ENCODE measurements at places on chromosomes 11 and 22.

DNA sequence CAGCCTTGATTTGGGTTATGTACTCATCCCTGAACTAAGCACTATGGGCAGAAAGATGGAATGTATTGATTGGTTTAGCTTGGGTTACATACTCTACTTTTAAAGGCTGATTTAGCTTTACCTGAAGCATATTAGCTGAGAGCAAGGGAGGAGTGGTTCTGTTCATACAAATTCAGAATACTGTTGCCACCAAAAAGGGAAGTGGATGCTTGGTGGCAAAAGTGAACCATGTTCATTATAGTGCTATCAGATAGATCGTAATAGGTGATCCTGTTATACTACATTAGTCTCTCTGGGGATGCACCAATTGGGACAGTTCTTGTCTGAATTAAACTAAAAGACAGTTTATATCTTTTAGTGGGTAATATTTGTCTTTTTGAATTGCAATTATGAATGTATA lies 44.5 kb upstream of the RRM1 start:
- no peak for DNase-seq

DNA sequence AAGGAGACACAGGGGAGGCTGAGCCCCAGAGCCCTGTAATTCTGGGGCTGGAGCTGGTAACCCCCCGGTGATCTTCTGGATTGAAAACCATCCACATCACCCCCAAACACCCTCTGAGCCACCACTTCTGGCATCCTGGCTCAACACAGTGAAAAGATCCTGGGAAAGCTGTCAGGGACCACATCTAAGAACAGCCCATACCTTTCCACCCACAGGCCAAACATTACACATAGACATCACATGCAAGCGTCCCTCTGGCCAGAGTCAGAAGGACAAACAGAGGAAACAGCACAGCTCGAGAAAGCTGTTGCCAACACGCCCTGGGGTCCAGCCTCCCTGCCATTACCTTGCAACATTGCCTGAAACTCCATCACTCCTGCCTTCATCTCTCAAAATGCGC lies 469.5 kb downstream of the SOX6 start:
- no peak for DNase-seq

- DNase-seq = no peak
Measured at GRCh38 chr22:32880061-32880460, 78.6 kb downstream of the TIMP3 start.

DNA sequence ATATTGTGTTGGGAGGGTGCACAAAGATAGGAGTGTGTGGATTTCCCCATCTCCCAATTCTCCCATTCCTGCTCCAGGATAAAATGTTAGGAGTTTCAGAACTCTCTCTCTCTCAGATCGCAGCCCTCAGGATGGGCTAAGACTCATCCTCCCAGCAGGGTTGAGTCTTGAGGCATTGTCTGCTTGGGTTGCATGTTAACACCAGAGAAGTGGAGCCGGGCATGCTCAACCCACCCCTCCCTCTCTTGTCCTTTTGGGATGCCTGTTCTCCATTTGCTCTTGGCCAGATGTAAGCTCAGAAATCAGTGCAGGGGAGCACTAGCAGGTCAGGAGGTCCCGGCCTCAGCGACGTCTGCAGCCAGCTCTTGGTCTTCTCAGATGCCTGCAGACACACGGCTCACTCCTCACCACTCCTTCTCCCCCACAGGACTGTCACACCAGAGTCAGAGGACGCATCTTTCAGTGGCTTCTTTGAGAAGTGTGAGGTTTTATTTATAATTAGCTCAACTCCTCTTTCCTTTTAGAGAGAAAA lies 1456.5 kb downstream of the TBC1D22A start:
- DNase-seq = no peak

DNA sequence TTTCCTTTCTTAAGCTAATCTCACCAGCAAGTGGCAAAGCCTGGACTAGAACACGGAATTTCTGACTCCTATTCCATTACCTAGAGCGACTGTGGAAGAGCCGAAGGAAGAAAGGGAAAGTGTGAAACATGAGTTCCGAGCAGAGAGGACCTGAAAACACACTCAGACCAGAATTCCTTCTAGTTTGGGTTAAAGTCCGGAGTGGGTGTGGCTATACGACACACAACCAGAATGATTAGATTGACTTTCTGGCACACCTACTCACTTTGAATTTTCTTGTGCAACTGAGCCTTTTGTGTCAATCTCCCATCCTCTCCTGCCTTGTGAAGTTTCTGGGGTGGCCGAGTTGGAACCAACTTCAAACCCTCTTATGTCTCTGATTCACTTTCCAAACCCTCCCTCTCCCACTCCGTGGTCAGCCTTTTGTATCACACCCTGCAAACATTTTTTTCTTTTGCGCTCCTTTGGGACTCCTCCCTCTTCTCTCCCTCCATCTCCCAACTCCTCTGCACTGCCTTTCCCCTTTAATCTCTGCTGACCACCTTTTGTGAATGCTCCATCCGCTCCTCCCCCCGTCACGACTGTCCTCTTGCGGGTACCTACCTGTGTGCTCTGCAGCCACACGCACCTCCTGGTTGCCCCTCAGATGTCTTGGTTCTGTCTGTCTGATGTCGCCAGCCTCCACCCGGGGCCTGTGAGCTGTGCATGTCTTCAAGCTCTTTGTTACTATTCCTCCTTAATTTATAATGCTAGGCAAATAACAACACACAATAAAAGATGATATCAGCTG lies 86.3 kb upstream of the BLID start:
- no peak for DNase-seq

DNA sequence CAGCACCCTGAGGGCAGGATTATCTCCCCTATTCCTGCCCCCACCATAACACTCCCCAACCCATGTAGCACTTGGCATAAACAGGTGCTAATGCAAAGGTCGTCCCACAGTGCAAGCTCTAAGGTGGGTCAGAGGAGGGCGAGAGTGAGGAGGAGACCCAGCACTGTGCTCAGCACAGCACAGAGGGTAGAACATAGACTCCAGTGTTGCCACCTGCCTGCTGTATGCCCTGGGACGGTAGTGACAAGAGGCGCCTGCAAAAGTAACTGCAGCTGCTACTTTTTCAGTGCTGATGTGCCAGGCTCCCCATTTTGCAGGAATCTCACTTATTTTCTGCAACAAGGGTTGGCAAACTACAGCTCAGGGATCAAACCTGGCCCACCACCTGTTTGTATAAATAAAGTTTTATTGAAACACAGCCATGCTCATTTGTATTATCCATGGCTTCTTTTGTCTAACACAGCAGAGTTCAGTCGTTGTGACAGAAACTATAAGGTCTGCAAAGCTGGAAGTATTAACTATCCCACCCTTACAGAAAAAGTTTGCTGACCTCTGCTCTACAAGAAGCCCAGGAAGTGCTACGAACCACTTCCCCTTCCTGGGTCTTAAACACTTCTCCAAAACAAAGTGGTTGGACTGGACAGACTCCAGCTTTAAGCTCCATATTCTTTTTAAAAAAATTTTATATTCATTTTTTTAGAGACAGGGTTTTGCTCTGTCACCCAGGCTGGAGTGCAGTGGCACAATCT lies 16.9 kb upstream of the CDC42BPG start:
- no peak for DNase-seq

DNA sequence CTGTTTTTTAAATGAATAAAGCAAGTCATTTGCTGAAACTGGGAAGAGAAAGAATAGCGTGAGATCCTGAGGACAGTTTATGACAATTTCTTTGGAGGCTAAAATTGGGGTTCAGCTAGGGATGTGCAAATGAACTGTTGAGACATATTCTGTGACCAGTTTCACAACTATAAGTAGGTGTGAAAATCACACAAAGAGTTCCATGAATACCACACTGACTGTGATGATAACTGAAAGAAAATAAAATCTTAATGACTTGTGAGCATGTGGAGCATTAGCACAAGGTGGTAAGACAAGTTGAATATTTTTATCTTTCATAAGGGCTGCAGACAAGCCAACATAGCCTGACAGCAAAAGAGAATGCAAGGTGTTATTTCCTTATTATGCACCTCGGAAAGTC lies 61.1 kb upstream of the PDGFD start:
- DNase-seq = no peak

All from activated CD8-positive, alpha-beta memory T cell treated with anti-CD3 and anti-CD28 coated beads for 48 hours (primary cell).